MCF 10A (cell line): ENCODE measurements at places on chromosomes 6 and 20.

GRCh38 chr6:157314705-157315321 is 8.5 kb downstream of the TMEM242 start:
- DNase-seq, result peak; percentile 76

- peak; percentile 96 for DNase-seq
These were observed at the start of gene TFAP2A for GRCh38 chr6:10414756-10415616. TSS of gene TFAP2A (minus strand) at chr6:10415074. CDS start at chr6:10414991, 83 bp downstream.

GRCh38 chr20:63819224-63819921 is 11.7 kb downstream of the ZBTB46 start:
- no peak for DNase-seq

DNA sequence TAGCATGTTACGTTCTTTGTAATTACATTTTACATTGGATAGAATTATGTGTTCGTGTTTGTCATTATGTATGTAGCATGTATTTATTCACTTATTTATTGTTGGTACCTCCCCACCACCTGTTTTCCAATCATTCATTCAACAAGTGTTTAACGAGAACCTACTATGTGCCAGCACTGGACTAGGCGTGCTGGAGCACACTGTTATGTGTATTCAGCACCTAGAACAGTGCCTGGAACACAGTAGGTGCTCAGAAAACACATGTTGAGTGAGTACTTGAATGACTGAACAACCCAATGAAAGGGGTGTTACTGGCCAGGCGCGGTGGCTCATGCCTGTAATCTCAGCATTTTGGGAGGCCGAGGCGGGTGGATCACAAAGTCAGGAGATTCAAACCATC is 11.3 kb downstream of the ETV7 start:
- DNase-seq, result no peak

DNA sequence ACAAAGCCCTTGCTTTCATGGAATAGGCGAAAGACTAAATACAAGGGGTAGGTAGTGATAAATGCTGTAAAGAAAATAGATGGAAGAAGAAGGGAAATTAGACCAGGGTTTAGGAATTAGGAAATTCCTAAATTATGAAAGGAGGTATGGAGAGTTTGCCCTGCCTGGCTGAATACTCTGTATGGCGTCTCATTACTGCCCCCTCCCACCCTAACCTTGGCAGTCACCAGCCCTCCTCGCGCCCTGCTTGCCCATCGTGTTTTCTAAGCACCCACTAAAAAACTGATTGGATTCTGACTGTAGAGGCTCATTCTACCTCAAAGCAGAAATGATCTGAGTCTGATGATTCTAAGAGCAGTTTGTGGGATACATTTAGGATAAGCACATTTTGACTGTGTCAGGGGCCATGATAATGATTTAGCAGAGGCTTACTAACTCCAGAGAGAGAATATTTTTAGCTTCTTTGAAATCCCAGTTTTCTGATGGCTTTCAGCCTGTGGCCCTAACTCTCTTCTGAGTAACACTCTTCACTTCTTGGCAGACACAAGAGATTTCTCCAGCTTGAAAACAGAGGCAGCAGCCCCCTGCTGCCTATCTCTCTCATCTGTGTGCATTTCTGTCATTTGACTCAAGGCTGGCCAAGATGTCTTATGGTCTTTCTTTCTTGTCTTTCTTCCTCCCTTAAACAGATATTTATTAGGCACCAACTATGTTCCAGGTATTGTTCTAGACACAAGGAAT is 1.4 kb upstream of the CHD6 start:
- no peak for DNase-seq

GRCh38 chr20:60505423-60505822 is 547.2 kb downstream of the CDH26 start:
- DNase-seq, result no peak

DNA sequence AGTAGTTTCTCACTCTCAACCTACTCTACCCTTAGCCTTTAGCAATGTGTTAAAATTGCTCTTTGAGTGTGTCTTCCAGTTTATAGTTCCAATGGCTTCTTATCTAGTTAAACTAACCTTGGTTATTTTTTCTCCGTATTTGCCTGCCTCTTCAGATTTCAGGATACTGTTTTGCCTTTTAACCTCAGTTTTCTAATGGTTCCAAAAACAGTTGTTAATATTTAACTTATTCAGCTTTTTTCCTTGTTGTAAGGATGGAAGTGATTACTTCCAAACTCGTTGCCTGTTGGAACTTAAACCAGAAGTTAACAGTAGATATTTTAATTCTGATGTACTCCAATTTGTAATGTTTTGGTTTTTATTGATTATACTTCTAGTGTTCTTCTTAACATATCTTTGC is 1574.9 kb downstream of the HACE1 start:
- no peak for DNase-seq

DNA sequence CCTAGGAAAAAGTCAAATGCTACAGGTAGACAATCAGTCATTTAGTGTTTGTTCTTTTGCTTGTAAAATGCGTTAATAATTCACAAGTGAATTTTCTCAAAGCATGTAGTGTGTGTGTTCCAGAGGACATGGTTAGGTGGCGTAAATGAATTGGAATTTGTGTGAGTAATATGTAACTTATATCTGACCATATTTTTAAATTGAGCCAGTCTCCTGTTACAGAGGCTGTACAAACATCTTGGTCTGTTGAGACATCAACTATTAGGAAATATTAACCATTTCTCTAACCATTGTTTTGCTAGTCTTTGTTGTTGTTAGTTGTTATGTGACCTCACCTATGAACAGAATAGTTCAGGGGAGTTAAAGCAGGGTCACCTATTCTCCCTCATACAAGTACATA is 22.7 kb downstream of the MCM8 start:
- DNase-seq, result peak; percentile 81

GRCh38 chr6:163525926-163526325 is 111.4 kb downstream of the QKI start:
- no peak for DNase-seq

GRCh38 chr6:156886409-156886808 is 109.2 kb downstream of the ARID1B start:
- peak; percentile 57 for DNase-seq
